ENCODE measurements at places on chromosomes 16 and 17. TPM values are rescaled to one million over a fixed set of nuclear protein-coding genes. Genes with fewer than 3 reads are reported as not detected.

The EME1 gene
- total RNA-seq, result 0.24 TPM

The GPR139 gene
- not detected for total RNA-seq

The MARVELD3 gene
- total RNA-seq, result not detected

The PABPN1L gene
- not detected for total RNA-seq

The DCTN5 gene
- total RNA-seq, result 32.9 TPM

The KCNJ2 gene
- 4.8 TPM for total RNA-seq

The KRTAP17-1 gene
- total RNA-seq, result not detected

GRCh38 chr17:43400943-43401717 lies 2.3 kb downstream of the ARL4D start:
- DNase-seq, result no peak

GRCh38 chr17:39782980-39783379 lies 45.2 kb downstream of the GRB7 start:
- DNase-seq, result no peak

DNA sequence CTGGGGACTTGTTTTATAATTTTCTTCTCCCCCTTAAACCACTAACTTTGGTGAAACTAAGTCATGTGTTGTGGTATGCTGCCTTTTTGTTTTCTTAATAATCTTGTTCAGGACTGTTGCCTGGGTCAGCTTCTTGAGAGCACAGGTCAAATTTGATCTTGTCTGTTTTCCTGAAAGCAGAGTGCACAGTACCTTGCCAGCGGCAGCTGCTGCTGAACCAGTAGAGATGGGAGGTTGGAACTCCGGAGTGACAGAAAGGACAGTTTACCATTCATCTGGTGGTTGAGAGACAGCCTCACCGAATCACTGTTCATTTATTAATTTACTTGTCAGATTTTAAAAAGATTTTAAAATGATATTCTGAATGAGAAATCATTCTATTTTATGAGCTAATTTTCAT lies 125.0 kb downstream of the PHKB start:
- no peak for DNase-seq

- DNase-seq, result peak; percentile 62
Observed at GRCh38 chr17:81869221-81870130, 1.7 kb downstream of the ARHGDIA start.

GRCh38 chr16:85390511-85391174 lies 222.5 kb upstream of the GSE1 start:
- peak; percentile 92 for DNase-seq

DNA sequence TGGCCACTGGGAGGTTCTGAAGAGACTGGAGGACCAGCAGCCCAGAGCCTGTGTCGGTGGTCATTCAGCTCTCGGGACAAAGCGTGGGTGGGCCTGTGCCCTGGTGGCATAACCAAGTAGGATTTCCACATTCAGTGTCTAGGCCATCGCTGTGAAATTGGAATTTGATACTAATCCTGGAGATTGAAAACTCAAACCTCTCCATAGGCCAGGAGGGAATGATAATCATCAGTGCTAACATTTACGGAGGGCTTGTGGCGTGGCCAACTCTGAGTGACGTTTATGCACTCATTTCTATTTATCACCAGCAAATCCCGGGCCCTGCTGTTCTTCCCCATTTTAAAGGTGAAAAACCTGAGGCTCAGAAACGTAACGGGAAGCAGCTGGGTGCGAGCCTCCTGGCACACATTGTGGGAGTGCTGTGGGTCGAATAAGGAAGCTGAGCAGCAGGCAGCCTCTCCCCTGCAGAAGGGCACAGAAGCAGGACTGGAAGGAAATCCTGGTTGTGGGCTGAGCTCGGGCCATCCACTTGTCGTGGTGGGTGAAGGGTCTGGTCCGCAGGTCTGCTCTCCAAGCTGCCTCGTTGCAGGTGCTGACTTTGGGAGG lies 33.1 kb downstream of the RAI1 start:
- no peak for DNase-seq

- DNase-seq, result peak; percentile 33
Observed at GRCh38 chr17:65557349-65558310, 3.8 kb downstream of the AXIN2 start.

- DNase-seq, result no peak
Observed at GRCh38 chr16:14043278-14043677, 27.8 kb upstream of the MRTFB start.

- no peak for DNase-seq
Observed at GRCh38 chr17:49613182-49613800, 37.6 kb downstream of the NXPH3 start.

GRCh38 chr16:56289416-56289815 lies 98.1 kb downstream of the GNAO1 start:
- no peak for DNase-seq

- peak; percentile 11 for DNase-seq
Observed at GRCh38 chr17:285751-286422, 66.7 kb downstream of the RPH3AL start.

- no peak for DNase-seq
Observed at GRCh38 chr17:8412089-8412488, 14.5 kb upstream of the RNF222 start.

GRCh38 chr16:53257001-53257400 lies 177.3 kb upstream of the RBL2 start:
- no peak for DNase-seq

- DNase-seq, result no peak
Observed at GRCh38 chr16:74309789-74310781, 13.5 kb downstream of the PSMD7 start.

DNA sequence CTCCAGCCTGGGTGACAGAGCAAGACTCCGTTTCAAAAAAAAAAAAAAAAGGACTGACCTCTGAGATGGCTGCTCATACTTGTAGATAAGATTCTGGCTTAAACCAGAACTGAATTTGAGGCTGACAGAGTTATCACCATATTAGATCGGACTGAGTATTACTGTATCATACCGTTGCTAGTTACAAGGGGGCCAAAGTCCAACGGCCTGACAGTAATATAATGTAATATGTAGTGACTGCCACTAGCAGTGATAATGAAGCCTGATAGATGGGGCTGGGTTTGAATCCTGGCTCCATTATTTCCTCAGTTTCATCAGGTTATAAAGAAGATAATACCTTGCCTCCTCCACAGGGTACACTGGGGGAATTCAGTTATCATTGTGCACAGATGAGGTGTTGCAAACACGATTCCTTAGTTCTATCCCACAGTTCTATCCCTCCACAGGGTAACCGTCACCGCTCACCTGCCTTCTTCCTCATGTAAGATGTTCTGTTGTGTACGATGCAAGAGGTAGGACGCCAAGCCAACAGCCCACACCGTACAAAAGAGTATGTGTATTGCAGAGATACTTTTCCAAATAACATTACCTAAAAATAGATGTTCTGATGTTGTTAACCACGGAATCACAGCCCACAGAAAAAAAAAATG lies 5.2 kb downstream of the TMEM220 start:
- no peak for DNase-seq

DNA sequence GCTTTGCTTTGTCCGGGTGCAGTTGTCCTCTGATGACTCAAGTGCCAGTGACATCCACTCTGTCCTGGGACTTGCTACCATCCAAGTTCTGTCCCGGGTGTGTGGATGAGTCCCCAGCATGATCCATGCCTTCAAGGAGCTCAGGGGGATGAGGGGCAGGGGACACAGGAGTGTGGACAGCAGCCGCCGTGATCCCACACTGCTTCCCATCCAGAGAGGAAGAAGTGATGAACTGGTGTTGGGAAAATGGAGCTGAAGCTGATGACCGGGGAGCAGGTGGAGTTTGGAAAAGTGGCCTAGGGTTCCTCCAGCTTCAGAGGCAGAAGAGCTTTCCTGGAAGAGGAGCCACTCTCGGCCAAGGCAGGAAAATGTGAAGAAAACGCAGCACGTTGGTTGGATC lies 249.6 kb upstream of the TNRC6C start:
- no peak for DNase-seq

DNA sequence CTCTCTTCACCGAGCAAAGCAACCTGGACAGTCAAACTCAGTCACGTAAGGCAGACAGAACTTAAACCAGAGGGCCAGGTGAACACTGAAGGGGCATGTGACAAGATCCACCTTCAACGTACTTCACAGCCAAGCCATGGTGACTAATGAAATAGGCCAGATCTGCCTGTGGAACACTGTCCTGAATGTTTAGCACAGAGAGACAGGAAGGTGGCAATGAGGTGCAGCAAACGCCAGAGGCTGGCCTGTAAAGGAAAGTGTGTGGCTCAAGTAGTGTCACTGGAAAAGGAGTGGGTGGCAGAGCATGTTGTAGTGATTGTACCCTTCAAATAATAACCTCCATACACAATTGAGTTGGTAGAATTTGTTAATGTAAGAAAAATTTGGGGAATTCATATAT lies 38.1 kb downstream of the SLC6A4 start:
- DNase-seq, result no peak

DNA sequence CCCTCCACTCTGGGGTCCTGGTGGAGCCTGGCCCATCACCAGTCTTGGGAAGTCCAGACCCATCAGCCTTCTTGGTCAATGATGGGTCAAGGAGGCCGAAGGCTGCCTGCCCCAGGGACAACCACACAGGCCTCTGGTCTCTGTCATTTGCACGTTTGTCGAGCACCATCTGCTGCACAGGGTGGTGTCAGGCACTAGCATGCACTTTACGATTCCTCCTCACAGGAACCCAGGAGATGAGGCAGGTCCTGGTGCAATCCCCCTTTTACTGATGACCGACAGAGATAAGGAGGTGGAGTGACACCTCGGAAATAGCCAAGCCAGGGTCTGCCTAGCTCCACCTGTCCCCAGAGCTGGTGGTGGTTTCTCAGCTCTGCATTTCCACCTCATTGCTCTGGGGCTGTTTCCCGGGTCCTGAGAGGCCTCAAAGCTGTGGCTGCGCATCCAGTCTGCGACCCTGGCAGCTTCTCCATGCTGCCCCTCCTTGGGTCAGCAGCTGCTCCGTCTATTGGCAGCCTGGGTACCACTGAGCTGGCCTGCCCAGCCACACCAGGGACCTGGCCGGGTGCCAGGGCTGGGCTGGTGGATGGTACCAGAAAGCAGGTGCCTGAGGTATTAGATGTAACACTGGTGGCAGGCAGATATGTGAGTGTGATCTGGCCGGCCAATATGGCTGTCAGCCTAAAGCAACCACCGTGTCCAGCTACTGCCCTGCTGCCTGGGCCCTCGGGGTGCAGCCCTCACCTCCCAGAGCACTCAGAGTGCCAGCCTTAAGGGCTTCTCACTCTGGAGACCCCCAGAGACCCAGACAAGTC lies 10.0 kb downstream of the MMP15 start:
- no peak for DNase-seq

DNA sequence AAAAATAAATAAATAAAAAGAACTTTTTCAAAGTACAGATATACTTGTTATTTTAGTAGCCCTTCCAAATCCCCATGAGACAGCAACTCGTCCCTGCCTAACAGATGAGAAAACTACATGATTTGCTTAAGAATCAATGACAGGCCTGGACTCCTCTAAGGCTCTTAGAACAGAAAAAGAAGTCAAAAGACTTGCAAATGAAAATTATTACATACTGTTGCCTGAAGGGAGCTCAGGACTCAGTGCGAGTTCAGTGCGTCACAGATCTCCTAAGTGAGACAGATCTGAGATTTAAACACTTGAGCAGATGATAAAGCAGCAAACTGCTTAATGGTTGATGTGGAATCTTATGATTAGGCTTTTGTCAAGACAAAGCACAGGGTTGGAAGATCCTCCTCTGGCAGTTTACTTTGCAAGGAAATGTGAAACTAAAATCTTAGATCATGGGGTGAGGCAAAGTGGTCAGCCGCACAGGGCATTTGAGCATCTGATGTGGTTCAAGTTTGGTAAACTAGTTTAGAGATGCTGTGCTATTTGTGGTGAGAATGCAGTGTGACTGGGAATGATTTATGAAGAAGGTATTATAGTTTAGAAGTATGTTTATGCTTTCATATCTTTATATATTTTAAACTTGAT lies 138.1 kb downstream of the TRIM37 start:
- DNase-seq, result no peak

GRCh38 chr17:49891694-49892389 lies 44.0 kb upstream of the TAC4 start:
- DNase-seq, result no peak

GRCh38 chr17:31067691-31068184 lies 27.0 kb upstream of the NF1 start:
- DNase-seq, result no peak

GRCh38 chr16:609984-610383 lies 20.1 kb downstream of the RAB40C start:
- no peak for DNase-seq

- no peak for DNase-seq
Observed at GRCh38 chr16:88460496-88461330, 7.6 kb downstream of the ZFPM1 start.

GRCh38 chr16:49399594-49400364 lies 26.2 kb downstream of the C16orf78 start:
- DNase-seq, result no peak

DNA sequence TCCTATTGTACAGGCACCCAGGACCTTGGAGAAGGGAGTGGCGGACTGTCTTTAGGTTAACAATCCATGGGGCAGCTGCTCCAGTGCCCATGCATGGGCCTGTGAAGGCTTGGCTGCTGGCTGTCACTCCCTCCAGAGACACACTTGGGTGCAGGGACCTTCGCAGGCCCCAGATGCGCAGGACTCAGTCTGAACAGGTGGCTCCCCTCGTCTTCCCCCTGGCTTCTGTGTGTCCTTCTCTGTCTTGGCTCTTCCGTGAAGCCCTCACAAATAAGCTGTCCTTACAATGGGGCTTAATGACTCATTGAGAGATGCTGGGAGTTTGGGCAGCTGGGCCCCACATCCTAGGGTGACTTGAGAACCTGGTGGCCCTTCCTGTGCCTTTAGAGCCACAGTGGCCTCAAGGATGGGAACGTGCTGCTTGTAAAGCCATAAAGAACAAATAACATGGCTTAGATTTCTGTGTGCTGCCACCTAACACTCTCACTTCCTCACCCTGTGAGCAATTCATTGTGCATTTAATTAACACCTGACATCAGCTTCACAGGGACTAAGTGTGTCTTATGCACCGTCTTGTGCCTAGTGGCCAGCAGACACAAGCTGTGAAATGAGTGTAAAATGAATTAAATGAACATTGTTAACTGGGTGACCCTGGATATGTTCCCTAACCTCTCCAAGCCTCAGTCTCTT lies 340.7 kb downstream of the SNX29 start:
- no peak for DNase-seq

GRCh38 chr17:30477083-30477773 lies at the start of gene GOSR1:
Gene GOSR1, plus strand, starts transcription at chr17:30477408. Its CDS starts 26 bp downstream, at chr17:30477434.
- DNase-seq, result peak; percentile 95

DNA sequence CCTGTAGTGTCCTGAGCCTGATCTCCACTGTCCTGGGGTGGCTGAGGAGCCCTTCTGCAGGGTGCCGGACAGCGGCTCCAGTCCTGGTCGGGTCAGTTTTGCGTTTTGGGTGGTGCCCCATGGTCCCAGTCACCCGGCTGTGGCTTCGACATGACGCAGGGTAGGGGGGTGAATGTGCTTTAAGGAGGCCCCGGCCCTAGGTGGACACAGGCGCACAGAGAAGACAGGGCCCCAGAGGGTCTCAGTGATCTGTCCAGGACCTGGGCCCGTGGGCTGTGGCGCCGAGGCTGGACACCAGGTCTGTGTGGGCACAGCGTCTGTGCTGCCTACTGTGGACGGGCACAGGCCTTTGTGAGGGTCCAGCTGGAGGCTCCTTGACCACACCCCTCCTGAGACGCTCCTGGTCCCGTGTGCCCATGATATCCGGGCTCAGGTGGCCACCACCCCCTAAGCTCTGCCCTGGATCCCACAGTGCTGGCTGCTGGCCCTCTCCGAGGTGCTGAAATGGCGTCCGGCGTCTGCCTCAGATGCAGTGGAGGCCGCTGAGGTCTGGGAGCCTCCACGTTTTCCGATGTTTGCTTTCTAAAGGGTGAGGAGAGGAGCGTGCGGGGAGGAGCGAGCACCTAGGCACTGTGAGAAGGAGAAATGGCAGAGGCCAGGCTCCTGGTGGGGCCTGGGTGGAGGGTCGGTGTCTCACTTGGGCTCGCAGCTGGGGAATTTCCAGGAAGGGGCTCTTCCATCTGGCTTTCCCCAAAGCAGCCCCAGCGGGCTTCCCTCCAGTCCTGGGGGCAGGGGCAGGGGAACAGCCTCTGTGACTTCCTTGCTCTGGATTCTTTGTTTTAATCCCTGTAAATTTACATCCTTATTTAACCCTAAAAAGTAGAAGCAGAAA lies 56.1 kb upstream of the ACSF3 start:
- DNase-seq, result no peak

Measured in left cardiac atrium (tissue), 4 donors.